Stimulated activated CD4-positive, alpha-beta T cell treated with anti-CD3 and anti-CD28 coated beads, Interleukin-1b, Interleukin-23, amount 100 ng/mL, for 4 hours (primary cell): ENCODE measurements at places on chromosomes 6 and 20.

DNA sequence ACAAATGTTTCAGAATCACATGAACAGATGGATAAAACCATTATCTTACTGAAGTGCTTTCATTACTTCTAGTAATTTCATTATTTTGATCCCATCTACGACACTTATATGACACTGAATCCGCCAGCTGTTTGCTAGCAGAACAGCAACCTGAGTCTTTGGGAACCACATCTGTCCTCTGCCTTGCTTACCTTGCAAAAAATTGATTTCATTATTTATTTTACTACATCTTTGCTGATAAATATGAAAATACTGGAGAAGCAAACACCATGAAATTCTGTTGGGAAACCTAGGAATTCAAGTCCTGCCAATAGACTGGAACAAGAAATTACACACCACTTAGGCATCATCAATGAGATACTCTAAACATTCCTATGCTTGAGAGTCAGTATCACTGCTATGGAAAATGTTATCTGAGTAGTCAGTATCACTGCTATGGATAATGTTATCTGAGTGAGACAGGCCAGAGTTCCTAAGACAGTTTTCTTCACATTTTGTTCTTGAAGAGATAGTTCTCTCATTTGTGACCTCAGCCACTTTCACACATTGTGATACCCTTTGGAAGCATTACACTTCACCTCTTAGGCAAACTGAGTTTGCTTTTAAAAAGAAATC, 91.9 kb downstream of the PDE10A start:
- no peak for DNase-seq

DNA sequence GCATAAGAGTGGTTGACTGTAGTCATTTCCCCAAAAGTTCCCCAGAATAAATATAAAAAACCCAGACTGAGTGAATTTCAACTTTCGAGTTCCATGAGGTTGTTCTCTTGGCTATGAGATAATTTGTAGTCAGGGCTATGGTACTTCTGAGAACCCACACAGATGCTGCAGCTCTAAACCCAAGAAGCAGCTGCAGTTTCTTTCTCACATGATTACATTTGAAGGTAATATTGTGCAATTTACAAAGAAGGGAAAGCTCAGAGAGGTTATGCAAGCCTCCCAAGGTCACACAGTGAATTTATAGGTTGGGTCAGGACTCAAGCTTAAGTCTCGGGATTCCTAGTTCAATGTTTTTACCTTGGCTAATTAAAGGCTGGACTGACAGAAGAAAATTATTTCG, 29.7 kb upstream of the CD93 start:
- DNase-seq, result no peak

GRCh38 chr6:67221226-67221625, 1413.9 kb upstream of the ADGRB3 start:
- no peak for DNase-seq

DNA sequence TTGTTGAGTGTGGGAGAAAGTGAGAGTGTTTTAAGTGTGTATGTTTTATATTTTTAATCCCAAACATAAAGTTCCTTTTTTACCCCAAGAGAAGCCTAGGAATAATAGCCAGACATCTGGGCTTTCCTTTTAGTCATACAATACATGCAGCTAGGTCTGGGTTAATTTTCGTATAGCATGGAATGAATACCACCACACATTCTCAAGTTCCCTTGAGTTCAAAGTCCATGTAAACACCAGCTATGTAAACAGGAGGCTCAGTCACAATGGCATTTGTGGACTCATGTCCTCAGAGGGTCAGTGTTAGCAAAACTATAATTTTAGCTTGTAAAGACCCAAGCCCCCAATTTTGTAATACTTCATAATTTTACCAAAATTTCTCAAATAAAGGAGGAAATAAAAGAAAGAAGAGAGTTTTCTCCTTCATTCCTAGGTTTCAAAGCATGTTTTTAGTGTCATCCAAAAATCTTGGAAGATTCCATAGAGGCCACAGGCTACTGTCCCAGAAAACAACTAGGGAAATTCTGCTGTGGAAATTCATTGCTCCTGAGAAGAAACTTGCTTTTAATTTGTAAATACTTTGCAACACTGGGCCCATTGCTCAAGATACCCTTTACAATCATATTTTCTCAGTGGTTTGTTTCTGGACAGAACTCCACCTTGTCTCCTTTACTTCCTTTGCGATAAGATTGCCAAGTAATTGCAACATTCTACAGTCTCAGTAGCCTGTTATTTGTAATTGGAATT, 671.2 kb downstream of the COL12A1 start:
- no peak for DNase-seq
